ENCODE measurements at places on chromosomes 4 and X. TPM values are rescaled to one million over a fixed set of nuclear protein-coding genes. Genes with fewer than 3 reads are reported as not detected.
A peak's percentile ranks its signal among the peaks of the same experiment; 100 is the strongest.

The TLL1 gene
- 0.31 TPM for total RNA-seq

The PPBP gene
- not detected for total RNA-seq

DNA sequence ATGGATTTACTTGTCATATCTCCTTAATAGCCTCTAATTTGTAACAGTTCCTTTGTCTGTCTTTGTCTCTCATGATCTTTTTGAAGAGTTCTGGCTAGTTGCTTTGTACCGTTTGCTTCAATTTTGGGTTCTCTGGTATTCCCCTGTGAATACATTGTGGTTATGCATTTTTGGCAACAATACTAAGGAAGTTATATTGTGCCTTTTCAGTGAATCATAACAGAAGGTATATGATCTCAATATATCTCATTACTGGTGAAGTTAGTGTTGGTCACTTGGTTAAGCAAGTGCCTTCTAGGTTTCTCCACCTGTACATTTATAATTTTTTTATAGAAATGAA lies 48.6 kb downstream of the DCLK2 start:
- DNase-seq: peak; percentile 80

The AFF1 gene
- 13.5 TPM for total RNA-seq

The SPATA4 gene
- total RNA-seq: not detected

GRCh38 chr4:173264684-173265185 lies 69.4 kb downstream of the HMGB2 start:
- peak; percentile 20 for DNase-seq

DNA sequence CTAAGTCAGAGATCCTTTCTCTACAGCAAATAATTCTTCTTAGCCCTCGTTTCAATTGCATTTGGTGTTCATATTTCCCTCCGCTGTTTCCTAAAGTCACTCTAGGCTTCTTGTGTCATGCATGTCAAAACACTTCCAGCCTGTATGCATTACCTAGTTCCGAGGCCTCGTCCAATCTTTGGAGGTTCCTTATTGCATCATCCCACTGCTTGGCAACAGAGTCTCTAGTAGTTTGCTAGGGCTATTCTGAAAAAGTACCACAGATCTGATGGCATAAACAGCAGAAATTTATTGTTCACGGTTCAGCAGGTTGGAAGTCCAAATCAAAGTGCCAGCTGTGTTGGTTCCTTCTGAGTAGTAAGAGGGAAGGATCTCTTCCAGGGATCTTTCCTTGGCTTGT lies 5.9 kb downstream of the H2BW2 start:
- no peak for DNase-seq

The PDGFC gene
- total RNA-seq: 52.3 TPM

DNA sequence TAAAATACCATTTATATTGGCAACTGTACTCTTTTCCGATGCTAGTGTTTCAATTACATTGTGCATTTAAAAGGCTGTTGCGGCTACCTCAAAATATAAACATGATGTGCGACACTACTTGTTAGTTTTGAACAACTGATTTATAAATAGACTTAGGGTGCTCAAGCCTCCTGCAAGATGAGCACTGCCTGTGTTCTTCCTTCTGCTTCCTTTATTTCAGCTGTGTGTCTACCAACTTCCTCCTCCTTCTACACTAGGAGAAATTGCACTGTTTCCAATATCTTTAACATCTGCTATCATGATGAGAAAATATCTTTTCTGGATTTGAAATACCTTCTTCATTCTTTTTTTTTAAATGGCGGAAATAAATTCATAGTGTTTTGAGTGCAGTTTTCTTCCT lies 24.0 kb downstream of the TET2 start:
- DNase-seq: no peak

The MAP3K15 gene
- 4.5 TPM for total RNA-seq

DNA sequence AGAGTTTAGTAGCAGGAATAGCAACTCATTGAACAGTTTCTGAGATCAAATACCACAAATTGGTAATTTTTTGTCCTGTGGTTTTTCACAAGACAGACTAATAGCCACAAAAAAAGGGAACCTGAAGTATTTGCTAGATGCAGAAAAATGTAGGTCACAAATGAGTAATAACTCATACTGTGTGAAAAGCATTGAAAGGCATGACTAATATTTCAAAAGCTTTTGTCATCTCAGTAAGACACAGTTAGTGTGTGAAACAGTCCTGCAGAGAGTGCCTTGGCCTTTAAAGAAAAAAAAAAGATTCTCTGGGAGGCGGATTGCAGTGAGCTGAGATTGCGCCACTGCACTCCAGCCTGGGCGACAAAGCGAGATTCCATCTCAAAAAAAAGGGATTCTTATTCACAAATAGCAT lies 31.4 kb upstream of the SLC25A31 start:
- peak; percentile 93 for DNase-seq

The DNAJB14 gene
- total RNA-seq: 29.1 TPM

The BCORL1 gene
- total RNA-seq: 1.6 TPM

DNA sequence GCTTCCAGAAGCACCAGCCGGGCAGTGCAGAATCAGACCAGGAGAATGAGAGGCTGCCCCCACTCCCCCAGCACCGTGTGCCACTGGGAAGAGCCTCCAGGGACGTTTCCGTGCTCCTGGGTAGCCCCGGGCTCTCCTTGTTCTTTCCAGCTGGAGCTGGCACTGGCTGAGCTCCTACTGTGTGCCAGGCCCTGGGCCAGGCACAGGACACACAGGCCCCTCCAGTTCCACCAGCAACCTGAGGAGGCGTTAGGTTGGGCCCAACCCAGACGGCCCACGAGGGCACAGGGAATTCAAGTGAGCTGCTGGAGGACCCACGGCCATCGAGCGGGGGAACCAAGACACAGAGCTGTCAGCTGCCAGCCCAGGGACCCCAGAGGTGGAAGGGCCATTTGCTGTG lies 15.9 kb upstream of the ADRA2C start:
- DNase-seq: no peak

- no peak for DNase-seq
These were observed 105.2 kb upstream of the BMP3 start for GRCh38 chr4:80925293-80925692.

GRCh38 chr4:107304699-107305286 lies 268.7 kb upstream of the DKK2 start:
- DNase-seq: no peak

DNA sequence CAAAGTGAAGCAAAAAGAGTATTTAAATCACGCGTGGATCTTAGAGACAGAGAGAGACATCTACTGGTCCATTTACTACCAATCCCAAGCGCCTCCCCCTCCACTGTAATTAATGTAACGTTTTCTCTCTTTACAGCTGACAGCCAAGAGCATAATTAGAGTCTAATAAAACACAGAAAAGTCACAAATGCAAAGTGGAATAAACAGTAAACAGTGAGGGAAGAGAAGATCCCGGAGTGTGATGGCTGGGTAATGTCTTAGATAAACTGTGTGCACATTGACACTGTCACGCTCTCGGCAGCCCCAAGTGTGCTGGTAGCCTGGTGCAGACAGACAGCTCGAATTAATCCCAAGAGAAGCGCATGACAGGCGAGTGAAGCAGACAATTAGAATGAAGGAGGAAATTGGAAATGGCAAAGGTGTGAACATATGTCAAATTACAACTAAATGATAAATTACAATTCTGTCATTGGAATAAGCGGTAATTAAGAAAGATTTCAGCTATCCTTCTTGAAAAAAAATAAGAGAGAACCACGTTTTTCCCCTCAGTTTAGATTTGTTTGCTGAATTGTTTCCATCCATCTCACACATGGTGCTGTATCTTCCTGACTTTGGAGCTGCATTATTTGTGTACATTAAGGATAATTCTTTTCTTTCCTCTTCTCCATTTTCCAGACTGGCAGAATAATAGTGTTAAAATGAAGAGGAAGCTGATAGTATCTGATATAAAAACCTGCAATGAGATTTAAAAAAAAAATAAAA lies 100.1 kb downstream of the CXXC4 start:
- no peak for DNase-seq

DNA sequence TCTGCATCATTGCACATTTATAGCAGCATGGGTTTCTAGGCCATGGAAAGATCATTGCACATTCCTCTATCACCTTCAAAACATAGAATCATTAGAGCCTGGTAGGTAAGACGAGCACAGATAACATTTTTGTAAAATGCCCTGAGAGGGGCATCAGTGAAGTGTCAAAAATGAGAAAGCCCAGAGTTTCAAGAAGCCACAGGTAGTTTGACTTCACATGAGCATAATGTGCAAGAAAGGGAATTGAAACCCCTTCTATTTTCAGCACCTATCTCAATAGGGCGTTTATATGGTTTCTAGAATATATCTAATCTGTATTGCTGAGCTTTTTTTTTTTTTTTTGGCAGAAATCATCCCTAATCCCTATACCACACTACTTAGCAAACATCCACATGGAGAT lies 2441.7 kb downstream of the ARAP2 start:
- no peak for DNase-seq

The NPNT gene
- not detected for total RNA-seq

DNA sequence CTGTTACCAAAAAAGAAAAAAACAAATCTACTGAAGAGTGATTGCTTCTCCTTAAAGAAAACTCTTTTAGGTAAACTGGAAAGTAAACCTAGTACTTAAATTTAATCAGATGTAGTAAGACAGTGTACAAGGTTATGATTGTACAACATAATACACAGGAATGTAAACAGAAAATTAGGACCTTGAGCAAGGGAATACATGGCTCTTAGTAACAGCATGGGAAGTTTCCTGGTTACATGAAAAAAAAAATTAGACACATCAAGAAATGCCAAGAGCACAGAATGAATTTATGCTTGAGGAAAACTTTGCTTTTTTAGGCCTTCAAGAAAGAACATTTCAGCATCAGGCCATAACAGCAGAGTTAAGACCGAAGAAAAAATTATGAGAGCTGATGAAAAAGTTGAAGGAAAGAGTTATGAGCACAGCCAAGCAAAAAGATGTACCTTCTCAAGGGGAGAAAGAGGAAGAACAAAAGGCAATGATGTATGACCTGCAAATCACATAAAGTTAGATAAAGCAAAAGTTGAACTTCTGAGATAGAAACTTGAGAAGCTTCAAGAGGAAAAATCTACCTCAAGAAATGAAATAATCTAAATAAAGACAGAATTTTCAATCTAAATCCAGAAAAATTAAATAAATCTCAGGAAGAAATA lies 311.6 kb downstream of the GALNTL6 start:
- no peak for DNase-seq

The C4orf50 gene
- total RNA-seq: not detected

DNA sequence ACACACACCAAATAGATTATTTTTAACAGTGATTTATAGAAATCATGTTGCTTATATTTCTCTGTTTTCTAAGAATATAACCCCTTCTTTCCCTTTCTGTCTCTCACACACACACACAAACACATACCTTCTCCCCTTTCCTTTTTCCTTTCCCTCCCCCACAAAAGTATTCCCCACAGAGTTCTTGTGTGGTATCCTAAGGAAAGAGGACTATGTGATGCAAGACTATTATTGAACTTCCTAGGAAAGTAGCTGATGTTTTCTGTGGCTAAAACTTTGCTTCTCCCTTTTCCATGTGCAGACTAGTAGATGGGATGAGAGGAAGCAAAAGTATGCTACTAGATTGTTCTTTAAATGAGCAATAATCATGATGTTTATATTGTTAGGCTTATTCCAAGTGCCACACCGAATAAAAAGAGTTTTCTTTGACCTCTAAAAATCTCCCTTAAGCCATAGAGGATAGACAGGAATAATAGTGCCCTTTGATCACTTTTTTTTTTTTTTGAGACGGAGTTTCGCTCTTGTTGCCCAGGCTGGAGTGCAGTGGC lies 38.7 kb downstream of the CPEB2 start:
- no peak for DNase-seq

GRCh38 chr4:72019688-72020087 lies 12.1 kb upstream of the NPFFR2 start:
- DNase-seq: no peak

- DNase-seq: no peak
These were observed 235.5 kb downstream of the GALNTL6 start for GRCh38 chr4:172048666-172049065.

GRCh38 chrX:131577999-131578734 lies 34.3 kb downstream of the OR13H1 start:
- DNase-seq: peak; percentile 17

GRCh38 chr4:123259676-123260646 lies 136.6 kb upstream of the SPRY1 start:
- DNase-seq: no peak

The CYBB gene
- 0.13 TPM for total RNA-seq

DNA sequence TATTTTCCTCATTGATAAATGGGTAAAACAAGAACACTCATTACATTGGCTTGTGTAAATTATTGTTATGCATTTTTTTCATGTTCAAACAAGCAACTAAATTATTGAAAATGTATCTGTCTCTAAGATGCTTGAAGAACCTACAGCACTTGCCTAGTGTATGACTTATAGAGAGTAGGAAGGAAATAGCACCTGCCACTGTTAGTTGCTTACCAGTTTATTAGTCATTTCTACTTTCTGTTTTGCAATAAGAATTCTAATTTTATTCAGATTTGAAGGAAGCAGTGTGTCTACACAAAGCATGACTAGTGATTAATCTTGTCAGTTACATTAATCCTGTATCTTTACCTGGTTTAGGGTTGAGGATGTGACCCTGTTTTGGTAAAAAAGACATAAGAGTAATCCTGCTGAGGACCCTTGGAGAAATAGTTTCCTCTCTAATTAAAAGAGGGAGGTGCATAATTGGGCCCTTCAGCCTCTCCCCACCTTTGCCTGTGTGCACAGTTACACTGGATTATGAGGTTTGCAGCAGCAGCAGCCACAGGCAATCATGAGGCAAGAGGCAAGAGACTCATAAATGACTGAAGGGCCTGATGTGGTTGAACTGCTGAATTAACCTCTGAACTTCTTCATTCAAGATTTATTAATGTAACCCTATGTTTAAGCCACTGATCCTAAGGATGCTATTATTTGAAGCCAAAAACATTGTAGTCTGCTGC lies 1202.1 kb downstream of the ADGRL3 start:
- DNase-seq: no peak

The GPRASP1 gene
- 0.43 TPM for total RNA-seq

DNA sequence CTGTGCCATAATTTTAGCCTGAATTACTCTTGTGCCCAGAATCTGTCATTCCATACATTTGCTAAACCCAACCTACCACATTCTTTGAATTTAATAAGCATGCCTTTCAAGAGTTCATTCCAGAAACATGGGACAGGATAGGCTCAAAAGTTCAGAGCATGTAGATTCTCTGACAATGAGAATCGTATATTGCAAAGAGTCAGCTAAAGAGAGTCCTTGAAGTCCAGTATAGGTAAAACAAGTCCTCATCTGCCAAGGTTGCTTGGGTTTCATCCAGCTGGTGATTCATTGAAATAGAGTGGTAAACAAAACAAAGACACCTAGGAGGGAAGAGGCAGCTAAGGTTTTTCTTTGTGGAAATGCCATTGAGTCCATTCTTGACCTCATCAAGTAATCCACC lies 249.3 kb upstream of the DIPK2B start:
- no peak for DNase-seq

DNA sequence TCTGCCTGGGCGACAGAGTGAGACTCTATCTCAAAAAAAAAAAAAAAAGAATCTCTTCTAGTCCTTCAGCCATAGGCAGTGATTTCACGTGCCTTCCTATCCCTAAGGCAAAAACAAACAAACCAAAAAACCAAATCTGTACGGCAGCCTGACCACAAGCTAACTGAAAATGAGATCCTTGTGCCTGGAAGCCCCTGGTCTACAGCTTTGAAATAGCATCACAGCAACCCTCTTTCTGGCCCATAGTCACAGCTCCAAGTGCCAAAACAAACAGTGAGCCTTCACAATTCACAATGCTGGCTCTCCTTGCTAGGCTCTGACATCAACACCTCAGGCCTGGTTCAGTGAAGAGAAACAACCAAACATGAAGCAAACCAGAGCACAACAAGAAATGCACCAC lies 46.1 kb downstream of the TMEM150C start:
- DNase-seq: peak; percentile 80

The HPF1 gene
- 30.9 TPM for total RNA-seq

The NLGN4X gene
- not detected for total RNA-seq

GRCh38 chrX:38236901-38237615 lies 16.4 kb upstream of the SRPX start:
- DNase-seq: no peak

GRCh38 chr4:18138076-18138665 lies 116.6 kb upstream of the LCORL start:
- DNase-seq: no peak

Data from HT1080 (cell line).